ENCODE measurements at places on chromosomes 3 and 15. TPM values are rescaled to one million over a fixed set of nuclear protein-coding genes. Genes with fewer than 3 reads are reported as not detected.

The CHRFAM7A gene
- 2.6 TPM for total RNA-seq

The EPHA3 gene
- total RNA-seq, result 5.4 TPM

The ISG20 gene
- total RNA-seq, result 2.0 TPM

The SLC12A1 gene
- total RNA-seq, result not detected

The LCTL gene
- total RNA-seq, result not detected

The COPS2 gene
- 71.3 TPM for total RNA-seq

GRCh38 chr3:194877291-194878119 lies 191.8 kb downstream of the FAM43A start:
- no peak for DNase-seq
- H3K27me3 ChIP-seq, result no peaks in the 10 kb centered on the region

- H3K27me3 ChIP-seq, result peaks cover 59% of the 10 kb centered on the region
- no peak overlapping the region for H3K4me3 ChIP-seq
- H3K27ac ChIP-seq, result no peak overlapping the region
- no peaks in the 10 kb centered on the region for H3K36me3 ChIP-seq
- DNase-seq, result no peak
These were observed 5.0 kb upstream of the SKOR1 start for GRCh38 chr15:67820122-67820991.

DNA sequence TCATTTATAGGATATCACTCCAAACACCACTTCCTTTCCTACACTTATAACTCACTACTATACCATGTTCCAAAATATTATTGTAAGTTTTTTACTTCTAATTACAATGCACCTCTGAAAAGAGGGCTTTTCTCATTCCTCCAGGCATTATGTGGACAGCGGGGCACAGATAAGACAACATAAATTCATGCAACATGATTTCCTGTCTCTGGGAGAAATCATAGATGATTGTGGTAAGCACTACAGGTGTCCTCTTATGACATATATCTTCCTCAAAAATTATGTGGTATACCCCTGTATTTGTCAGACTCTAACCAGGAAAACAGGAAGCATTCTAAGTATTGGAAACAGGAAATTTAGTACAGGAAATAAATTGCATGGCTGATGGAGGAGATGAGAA lies 45.7 kb upstream of the INO80 start:
- H3K27ac ChIP-seq, result no peak overlapping the region
- no peak overlapping the region for H3K4me3 ChIP-seq
- H3K4me1 ChIP-seq, result no peaks in the 10 kb centered on the region
- H3K27me3 ChIP-seq, result no peaks in the 10 kb centered on the region

- DNase-seq, result no peak
- H3K27me3 ChIP-seq, result peaks cover 8% of the 10 kb centered on the region
- H3K4me3 ChIP-seq, result no peak overlapping the region
- H3K36me3 ChIP-seq, result no peaks in the 10 kb centered on the region
- no peaks in the 10 kb centered on the region for H3K4me1 ChIP-seq
These were observed 6.1 kb downstream of the EPB42 start for GRCh38 chr15:43214592-43215295.

- no peaks in the 10 kb centered on the region for H3K36me3 ChIP-seq
- DNase-seq, result no peak
- no peaks in the 10 kb centered on the region for H3K27me3 ChIP-seq
- no peak overlapping the region for H3K4me3 ChIP-seq
These were observed 26.7 kb downstream of the RAD51 start for GRCh38 chr15:40721701-40722100.

DNA sequence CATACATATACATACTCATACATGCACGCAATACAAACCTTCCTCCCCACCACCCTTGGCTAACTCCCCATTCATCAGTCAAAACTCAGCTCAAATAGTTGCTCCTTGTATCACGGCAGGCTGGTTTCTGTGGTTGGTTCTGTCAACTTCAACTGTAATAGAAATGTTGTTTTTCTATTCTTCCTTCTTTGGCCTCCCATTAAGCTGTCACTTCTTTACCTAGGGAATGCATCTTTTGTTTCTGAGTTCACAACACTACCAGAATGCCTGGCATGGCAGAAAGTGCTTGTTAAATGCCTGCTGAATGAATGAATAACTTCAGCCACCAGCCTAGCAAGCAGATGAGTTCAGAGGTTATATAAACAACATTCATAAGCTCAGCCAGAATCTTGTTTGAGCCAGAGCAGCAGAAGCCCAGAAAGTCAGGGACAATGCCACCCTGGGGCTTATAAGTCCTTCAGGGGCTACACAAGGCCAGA lies 63.1 kb downstream of the B3GALNT1 start:
- H3K4me3 ChIP-seq, result no peak overlapping the region
- H3K4me1 ChIP-seq, result no peaks in the 10 kb centered on the region
- DNase-seq, result no peak
- no peak overlapping the region for H3K27ac ChIP-seq
- H3K36me3 ChIP-seq, result no peaks in the 10 kb centered on the region

- H3K27ac ChIP-seq, result no peak overlapping the region
- no peaks in the 10 kb centered on the region for H3K36me3 ChIP-seq
- no peaks in the 10 kb centered on the region for H3K27me3 ChIP-seq
These were observed 46.1 kb downstream of the AGBL1 start for GRCh38 chr15:86125775-86126174.

DNA sequence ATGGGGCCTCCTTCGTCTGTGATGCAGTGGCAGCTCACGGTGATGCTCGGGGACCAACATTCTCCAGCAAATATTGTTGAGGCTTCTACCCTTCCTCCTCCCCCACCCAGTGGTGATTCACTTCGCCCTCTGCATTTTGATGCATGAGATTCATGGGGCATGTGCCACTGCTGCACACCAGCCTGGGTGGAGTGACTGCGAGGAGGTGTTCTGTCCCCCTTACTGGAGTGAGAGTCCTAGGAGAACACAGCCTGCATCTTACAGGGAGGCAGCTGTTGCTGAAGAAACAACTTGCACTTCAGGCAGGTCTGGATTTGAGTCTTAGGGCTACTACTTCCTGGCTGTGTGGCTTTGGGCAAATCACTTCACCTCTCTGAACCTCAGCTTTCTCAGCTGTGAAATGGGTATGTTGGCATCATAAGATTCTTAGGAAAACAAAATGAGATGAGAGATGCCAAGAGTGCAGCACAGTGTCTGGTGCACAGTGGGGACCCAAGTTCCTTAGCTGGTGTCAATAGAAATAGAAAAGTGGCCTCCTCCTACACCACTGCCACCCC lies 10.2 kb upstream of the SKOR1 start:
- H3K27ac ChIP-seq, result no peak overlapping the region
- H3K4me1 ChIP-seq, result no peaks in the 10 kb centered on the region
- no peaks in the 10 kb centered on the region for H3K36me3 ChIP-seq
- H3K4me3 ChIP-seq, result no peak overlapping the region
- DNase-seq, result no peak

DNA sequence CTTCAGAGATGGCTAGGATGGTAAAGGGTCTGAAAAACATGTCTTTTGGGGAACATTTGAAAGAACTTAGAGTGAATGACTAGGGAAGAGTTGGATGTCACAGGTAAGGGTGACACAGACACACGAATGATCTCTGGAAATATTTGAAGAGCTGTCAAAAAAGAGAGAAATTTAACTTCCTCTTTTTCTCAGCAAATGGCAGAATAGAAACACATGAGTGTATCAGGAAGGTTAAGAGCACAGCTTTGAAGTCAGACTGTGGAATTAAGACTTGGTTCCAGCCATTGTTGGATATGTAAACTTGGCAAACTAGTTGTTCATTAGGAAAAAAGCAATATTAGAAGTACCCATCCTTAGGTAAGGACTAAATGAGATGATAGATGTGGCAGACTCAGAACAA lies 117.7 kb downstream of the IMPG2 start:
- H3K27me3 ChIP-seq, result no peaks in the 10 kb centered on the region
- no peak overlapping the region for H3K27ac ChIP-seq
- no peak for DNase-seq
- H3K4me3 ChIP-seq, result no peak overlapping the region
- H3K36me3 ChIP-seq, result no peaks in the 10 kb centered on the region

DNA sequence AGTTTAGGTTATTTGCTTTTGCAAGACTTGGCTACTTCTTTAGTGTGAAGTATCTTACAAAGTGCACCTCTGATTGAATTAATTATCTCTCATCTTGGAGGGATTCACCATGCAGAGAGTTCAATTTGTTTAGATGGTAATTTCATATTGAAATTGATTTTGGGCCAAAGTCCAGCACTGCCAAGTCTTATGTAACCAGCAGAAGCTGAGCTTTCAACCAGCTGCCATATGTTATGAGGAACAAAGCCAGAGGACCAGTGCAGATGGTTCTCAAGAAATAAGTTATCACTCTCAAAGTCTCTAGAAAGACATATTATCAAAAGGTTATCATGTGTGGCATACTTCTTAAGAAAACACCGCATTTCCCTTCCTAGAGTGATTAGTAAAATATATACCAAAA lies 29.0 kb downstream of the ABHD6 start:
- H3K4me3 ChIP-seq, result no peak overlapping the region
- no peaks in the 10 kb centered on the region for H3K36me3 ChIP-seq
- no peaks in the 10 kb centered on the region for H3K27me3 ChIP-seq
- no peaks in the 10 kb centered on the region for H3K4me1 ChIP-seq
- no peak for DNase-seq

- H3K4me3 ChIP-seq, result no peak overlapping the region
- H3K4me1 ChIP-seq, result peaks cover 7% of the 10 kb centered on the region
- H3K27me3 ChIP-seq, result no peaks in the 10 kb centered on the region
- H3K36me3 ChIP-seq, result no peaks in the 10 kb centered on the region
These were observed 66.2 kb downstream of the SAMMSON start for GRCh38 chr3:70065696-70066253.

GRCh38 chr3:12963922-12964701 lies 109.1 kb downstream of the IQSEC1 start:
- H3K27me3 ChIP-seq, result no peaks in the 10 kb centered on the region
- DNase-seq, result no peak
- H3K4me3 ChIP-seq, result no peak overlapping the region
- peak overlapping the region; percentile 93 for H3K27ac ChIP-seq
- H3K4me1 ChIP-seq, result peaks cover 59% of the 10 kb centered on the region

GRCh38 chr3:39180546-39181346 lies 11.6 kb downstream of the XIRP1 start:
- peak; percentile 93 for DNase-seq
- no peaks in the 10 kb centered on the region for H3K27me3 ChIP-seq
- H3K4me1 ChIP-seq, result peaks cover 17% of the 10 kb centered on the region
- no peaks in the 10 kb centered on the region for H3K36me3 ChIP-seq
- H3K27ac ChIP-seq, result peak overlapping the region; percentile 79

DNA sequence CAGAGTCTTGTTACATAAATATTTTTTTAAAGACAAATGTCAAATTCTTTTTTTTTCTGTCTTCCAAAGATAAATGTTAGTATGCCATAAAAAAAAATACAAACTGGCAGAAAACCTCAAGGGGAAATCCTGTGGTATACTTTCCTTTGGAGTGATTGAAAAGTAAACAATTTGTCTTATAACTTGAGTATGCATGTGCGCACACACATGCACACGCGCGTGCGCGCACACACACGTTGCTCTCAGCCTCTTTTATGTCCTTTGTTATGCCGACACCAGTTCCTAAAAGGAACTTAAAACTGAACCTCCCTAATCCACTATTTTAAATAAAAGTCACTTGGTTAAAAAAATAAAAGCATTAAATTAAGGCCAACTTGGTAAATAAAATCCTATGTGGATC lies 58.1 kb downstream of the TGFBR2 start:
- H3K36me3 ChIP-seq, result peaks cover 63% of the 10 kb centered on the region
- peak overlapping the region; percentile 33 for H3K27ac ChIP-seq
- peaks cover 92% of the 10 kb centered on the region for H3K4me1 ChIP-seq
- H3K27me3 ChIP-seq, result no peaks in the 10 kb centered on the region

GRCh38 chr15:56963126-56963525 lies 44.7 kb downstream of the TCF12 start:
- no peaks in the 10 kb centered on the region for H3K36me3 ChIP-seq
- peaks cover 61% of the 10 kb centered on the region for H3K4me1 ChIP-seq
- no peaks in the 10 kb centered on the region for H3K27me3 ChIP-seq
- H3K27ac ChIP-seq, result no peak overlapping the region

DNA sequence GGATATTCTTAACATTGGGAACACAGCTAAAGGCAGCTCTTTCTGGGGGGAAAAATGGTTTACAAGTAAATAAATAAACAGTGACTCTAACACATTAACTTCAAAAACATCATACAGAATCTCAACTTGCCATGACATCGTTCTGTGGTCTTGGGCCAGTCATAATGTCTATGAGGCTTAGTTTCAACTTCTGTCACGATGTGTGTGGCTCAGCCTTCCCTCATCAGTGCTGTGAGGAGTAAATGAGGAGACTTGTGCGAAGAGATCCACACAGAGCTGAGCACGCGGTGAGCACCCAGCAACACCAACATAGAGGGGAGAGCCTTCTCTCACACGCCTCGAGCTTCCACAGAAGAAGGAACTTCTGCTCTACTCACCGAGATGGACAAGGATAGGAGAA lies 49.0 kb downstream of the DZIP1L start:
- no peak overlapping the region for H3K4me3 ChIP-seq
- peaks cover 87% of the 10 kb centered on the region for H3K36me3 ChIP-seq
- no peak overlapping the region for H3K27ac ChIP-seq
- no peak for DNase-seq

DNA sequence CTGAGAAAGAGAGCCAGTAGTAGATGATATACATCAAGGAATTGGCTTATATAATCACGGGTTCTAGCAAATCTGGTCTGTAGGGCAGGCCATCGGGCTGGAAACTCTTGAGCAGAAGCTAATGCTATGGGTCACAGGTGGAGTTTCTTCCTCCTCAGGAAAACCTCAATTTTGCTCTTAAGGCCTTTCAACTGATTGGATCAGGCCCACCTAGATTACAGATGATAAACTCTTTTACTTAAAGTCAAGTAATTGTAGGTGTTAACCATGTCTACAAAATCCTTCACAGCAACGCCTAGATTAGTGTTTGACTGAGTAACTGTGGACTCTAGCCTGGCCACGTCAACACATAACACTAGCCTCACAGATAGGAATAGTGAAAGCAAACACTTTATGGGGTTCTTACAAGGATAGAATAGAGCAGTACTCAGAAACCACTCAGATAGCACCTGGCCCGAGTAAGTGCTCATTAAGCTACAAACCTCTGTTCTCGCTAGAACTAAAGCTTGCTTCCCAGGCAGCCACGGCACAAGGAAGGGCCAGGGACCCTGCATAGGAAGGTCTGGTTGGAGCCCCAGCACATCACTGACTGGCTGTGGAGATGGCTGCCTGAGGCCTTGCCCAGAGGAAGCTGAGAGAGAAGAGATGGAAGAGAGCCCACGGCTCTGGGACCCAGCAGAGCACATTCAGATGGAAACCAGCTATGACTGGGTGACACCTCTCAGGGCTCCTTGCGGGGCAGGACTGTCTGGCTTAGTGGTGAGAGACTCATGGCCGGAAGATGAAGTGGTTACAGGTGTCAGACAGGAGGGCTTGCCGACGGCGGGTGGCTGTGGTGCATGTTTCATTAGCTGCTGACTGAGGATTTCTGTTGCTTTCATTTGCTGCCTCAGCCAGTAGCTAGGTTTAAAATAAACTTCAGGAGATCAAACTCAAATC lies 202.5 kb upstream of the TLE3 start:
- no peak overlapping the region for H3K27ac ChIP-seq
- H3K27me3 ChIP-seq, result no peaks in the 10 kb centered on the region
- no peaks in the 10 kb centered on the region for H3K4me1 ChIP-seq

DNA sequence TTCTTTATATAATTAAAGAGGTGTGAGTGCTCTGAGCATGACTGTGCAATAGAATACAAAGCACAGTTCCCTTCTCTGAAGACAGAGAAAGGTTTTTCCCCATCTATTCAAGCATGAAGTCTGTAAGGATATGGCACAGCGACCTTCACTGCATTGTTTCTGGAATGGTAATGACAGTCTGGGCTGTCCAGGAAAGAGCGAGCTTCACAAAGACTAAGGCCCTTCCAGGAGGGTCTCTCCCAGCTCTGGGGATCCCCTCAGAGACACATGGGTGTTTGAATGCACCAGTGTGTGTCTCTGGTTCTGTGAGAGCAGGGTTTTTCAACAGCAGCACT lies 179.9 kb upstream of the NR2E3 start:
- H3K4me1 ChIP-seq, result peaks cover 43% of the 10 kb centered on the region
- no peak overlapping the region for H3K4me3 ChIP-seq

- DNase-seq, result peak; percentile 80
- H3K4me1 ChIP-seq, result peaks cover 33% of the 10 kb centered on the region
- peak overlapping the region; percentile 44 for H3K27ac ChIP-seq
These were observed 2.5 kb upstream of the TBC1D21 start for GRCh38 chr15:73870700-73871408.
